Thyroid gland (tissue), 4 donors: ENCODE measurements at places on chromosomes 6 and 20. TPM values are rescaled to one million over a fixed set of nuclear protein-coding genes. Genes with fewer than 3 reads are reported as not detected.

Gene BPIFB3
- not detected for total RNA-seq

DNA sequence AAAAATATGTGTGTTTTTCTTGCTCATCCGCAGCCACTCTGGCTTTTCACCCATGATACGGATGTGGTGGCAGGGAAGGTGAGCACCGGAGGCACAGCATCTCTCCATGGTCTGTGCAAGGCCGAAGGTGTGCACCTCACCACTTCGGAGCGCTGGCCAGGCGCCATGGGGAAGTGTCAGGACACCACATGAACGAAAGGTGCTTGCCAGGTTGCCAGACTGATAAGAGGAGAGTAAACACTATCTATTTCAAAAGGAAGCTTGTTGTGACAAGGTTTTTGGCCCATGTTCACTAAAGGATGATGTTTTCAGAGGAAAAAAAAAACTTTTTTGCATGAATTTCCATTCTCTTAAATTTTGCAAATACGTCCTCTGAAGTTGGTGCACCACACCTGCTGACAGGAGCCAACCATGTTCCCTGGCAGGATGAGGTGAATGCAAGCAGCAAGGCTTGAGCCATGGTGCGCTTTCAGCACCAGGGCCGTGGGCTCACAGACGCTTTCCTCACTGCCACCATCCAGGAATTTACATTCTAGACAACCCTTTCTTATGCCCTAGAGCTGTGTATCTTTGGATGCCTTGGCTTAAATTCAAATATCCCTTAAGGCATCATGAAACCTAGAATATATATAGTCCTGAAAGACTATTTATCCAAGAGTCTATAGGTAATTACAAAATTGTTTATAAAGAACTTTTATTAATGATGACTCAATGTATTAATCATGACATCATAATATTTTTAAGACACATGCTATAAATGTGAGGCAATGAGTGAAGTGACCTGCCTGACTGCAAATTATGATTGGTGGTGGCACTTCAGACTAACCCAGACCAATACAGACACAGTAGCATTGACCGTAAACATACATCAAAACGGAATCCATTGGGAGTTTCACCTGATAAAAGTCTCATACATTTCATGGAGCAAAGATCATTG lies 234.5 kb downstream of the TFAP2A start:
- no peaks in the 10 kb centered on the region for H3K4me1 ChIP-seq
- H3K4me3 ChIP-seq: no peak overlapping the region
- no peak for DNase-seq
- no peak overlapping the region for H3K27ac ChIP-seq
- H3K27me3 ChIP-seq: no peaks in the 10 kb centered on the region

Gene RGS17
- total RNA-seq: 18.6 TPM

DNA sequence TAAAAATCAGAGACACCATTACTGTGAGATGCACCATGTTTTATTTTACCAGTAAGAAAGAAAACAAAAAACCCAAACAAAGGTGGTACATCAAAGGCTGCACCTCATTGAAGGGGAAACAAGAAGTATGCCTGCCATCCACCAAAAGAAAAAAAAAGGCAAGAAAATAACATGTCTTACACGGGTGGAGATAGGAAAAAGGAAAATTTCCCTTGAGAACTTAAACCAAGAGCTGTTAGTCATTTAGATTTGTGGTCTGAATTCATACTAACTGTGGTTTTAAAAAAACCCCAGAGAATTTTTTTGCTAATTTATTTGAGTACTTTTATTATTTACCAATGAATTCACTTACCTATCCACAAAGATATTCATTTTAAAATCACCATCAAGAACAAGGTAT lies 144.0 kb downstream of the LRRC1 start:
- H3K27me3 ChIP-seq: no peaks in the 10 kb centered on the region
- no peak for DNase-seq
- H3K36me3 ChIP-seq: no peaks in the 10 kb centered on the region
- no peak overlapping the region for H3K4me3 ChIP-seq

Gene TMEM74B
- 2.1 TPM for total RNA-seq

DNA sequence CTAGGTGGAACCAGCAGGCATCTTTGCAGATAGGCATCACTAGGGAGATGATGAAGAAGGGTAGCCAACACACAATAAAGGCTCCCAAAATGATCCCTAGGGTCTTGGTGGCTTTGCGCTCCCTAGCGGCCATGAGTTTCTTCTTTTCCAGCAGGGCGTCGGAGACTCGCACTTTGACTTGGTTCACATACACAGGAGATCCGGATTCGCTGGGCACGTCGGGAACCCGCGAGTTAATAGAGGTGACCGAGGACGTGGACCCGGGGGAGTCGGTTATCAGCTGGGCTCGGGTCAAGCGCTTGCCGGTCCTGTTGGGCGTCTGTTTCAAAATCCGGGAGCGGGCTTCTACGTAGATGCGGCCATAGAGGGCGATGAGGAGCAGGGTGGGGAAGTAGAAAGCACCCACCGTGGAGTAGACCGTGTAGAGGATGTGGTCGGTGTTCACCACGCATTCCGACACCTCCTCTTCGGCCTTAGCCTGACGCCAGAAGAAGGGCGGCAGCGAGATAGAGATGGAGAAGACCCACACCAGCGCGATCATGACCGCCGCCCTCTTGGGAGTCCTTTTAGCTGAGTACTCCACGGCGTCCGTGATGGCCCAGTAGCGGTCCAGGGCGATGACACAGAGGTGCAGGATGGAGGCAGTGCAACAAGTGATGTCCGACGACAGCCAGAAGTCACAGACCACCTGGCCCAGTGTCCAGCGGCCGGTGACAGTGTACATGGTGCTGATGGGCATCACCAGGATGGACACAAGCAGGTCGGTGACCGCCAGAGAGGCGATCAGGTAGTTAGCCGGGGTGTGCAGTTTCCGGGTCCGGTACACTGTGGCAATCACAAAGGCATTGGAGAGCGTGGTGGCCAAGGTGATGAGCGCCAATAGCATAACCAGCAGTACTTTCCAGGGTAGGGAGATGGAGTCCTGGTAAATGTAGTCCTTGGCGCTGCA lies 658 bp downstream of the HTR1B start:
- H3K4me3 ChIP-seq: no peak overlapping the region
- DNase-seq: no peak
- H3K27ac ChIP-seq: no peak overlapping the region
- H3K4me1 ChIP-seq: peaks cover 8% of the 10 kb centered on the region

GRCh38 chr20:4076671-4077070 lies 61.3 kb upstream of the RNF24 start:
- no peak for DNase-seq
- H3K27me3 ChIP-seq: no peaks in the 10 kb centered on the region
- H3K36me3 ChIP-seq: no peaks in the 10 kb centered on the region
- H3K4me1 ChIP-seq: no peaks in the 10 kb centered on the region
- H3K27ac ChIP-seq: no peak overlapping the region

- no peaks in the 10 kb centered on the region for H3K4me1 ChIP-seq
- H3K27me3 ChIP-seq: no peaks in the 10 kb centered on the region
- H3K36me3 ChIP-seq: no peaks in the 10 kb centered on the region
- DNase-seq: no peak
- no peak overlapping the region for H3K4me3 ChIP-seq
- no peak overlapping the region for H3K27ac ChIP-seq
Observed at GRCh38 chr20:41631826-41632225, 13.6 kb upstream of the CHD6 start.

- peaks cover 15% of the 10 kb centered on the region for H3K27me3 ChIP-seq
- no peaks in the 10 kb centered on the region for H3K4me1 ChIP-seq
- no peak for DNase-seq
- H3K36me3 ChIP-seq: no peaks in the 10 kb centered on the region
Observed at GRCh38 chr6:30480536-30481156, 8.7 kb upstream of the HLA-E start.

GRCh38 chr6:165448210-165448609 lies 138.8 kb upstream of the C6orf118 start:
- no peaks in the 10 kb centered on the region for H3K36me3 ChIP-seq
- H3K27me3 ChIP-seq: no peaks in the 10 kb centered on the region
- H3K27ac ChIP-seq: no peak overlapping the region
- H3K4me3 ChIP-seq: no peak overlapping the region
- peaks cover 3% of the 10 kb centered on the region for H3K4me1 ChIP-seq

DNA sequence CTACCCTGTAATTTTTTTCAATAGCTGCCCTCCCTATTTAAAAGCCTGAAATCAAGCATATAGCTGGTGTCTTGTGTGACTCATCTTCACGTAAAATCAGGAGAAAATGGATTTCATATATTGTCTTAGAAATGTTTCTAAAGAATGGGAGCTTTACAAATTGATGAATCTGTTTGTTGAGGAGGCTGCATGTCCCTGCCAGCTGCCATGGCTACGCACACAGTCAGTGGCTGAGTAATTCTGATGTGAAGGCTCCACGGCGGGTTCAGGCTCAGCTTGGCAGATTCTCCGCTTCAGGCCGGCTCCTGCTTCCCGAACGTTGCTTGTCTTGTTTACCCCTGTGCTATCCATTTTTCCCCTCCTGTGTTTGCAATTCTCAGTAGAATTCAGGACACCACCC lies 82.8 kb downstream of the CCDC170 start:
- no peak overlapping the region for H3K27ac ChIP-seq
- no peaks in the 10 kb centered on the region for H3K27me3 ChIP-seq
- no peaks in the 10 kb centered on the region for H3K4me1 ChIP-seq
- no peak for DNase-seq
- H3K36me3 ChIP-seq: no peaks in the 10 kb centered on the region

DNA sequence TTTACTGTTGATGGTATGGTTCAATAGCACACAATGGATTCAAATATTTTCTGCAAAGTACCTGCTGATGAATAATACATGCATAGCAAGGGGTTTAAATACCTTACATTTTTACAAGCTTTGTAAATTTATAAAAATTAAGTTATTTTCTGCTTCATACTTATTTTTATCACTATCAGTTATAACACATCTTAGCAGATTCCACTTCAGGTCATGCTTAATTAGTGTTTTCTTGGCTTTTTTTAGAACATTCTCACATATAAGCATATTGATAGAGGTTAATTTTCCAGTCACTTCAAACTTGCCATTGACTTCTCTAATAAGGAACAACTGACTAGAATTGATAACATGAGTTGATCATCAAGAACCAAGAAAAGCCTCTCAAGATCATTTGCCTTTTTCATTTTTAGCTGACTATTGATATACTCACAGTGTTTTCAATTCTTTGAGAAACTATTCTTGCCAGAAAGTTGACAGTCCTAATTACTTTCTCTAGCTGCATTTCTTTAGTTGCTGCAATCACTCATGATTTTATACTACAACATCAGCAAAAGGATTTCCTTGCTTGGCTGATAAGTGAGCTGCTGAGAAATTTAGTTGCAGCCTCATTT lies 25.8 kb downstream of the PTCHD4 start:
- no peaks in the 10 kb centered on the region for H3K4me1 ChIP-seq
- H3K4me3 ChIP-seq: no peak overlapping the region
- H3K27ac ChIP-seq: no peak overlapping the region
- H3K36me3 ChIP-seq: no peaks in the 10 kb centered on the region

DNA sequence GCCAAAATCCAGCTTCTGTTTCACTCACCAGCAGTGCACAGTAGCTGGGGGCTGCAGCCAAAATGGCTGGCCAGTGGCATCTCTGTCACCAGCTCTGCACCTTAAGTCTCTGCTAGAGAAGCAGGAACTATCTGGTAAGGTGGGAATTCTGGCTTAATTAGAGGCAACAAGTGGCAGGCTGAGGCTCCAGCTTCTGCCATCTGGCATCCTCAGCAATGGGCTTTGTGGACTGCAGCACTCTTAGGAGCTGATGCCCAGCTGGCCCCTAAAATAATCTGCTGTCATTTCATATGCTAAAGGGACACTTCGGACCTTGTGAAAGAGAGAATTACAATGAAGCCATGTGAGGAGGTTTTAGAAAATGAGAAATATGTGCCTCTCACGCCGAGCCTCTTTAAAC lies 4.6 kb upstream of the CLDN20 start:
- no peak overlapping the region for H3K4me3 ChIP-seq
- H3K4me1 ChIP-seq: peaks cover 6% of the 10 kb centered on the region
- H3K27ac ChIP-seq: no peak overlapping the region
- no peaks in the 10 kb centered on the region for H3K27me3 ChIP-seq
- H3K36me3 ChIP-seq: peaks cover 15% of the 10 kb centered on the region
- no peak for DNase-seq

Gene SLC22A16
- 0.27 TPM for total RNA-seq

- H3K4me1 ChIP-seq: peaks cover 20% of the 10 kb centered on the region
- no peaks in the 10 kb centered on the region for H3K27me3 ChIP-seq
- no peak overlapping the region for H3K4me3 ChIP-seq
- no peaks in the 10 kb centered on the region for H3K36me3 ChIP-seq
Observed at GRCh38 chr6:10522929-10523573, 1.9 kb downstream of the GCNT2 start.

Gene BTNL2
- not detected for total RNA-seq

DNA sequence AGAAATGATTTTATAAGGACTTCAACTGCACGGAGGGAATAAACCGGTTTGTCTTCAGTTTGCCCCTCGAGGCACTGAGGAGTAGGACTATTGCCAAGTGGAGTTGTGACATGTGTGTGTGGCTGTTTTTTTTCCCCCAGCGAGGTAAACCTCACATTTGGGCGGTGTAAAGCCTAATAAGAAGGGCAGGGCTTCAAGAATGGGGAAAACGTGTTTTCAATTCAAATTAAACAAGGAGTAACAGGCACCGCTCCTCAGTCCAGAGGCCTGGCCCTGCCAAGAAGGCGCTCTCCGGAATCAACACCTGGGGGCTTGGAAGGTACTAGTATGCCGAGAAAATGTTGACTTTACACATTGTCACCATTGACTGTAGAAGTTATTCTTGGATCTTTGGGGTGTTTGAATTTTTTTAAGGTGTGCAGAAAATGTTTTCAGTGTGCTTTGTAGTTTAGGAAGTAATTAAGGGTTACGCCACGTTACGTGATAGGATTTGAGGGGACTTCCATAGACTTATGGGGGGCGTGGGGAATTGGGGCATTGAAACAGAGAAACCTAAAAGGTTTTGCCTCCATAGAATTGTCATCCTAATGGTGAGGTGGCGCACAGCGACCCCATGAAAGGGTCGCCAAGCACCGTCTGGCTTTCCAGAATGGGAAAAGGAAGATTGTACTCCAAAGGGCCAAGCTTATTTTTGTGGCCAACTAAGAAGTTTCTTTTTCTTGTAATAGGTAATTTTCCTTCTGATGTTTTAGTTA lies 791 bp downstream of the ADGRG6 start:
- H3K27me3 ChIP-seq: no peaks in the 10 kb centered on the region
- H3K4me3 ChIP-seq: no peak overlapping the region
- H3K4me1 ChIP-seq: peaks cover 7% of the 10 kb centered on the region
- no peak overlapping the region for H3K27ac ChIP-seq
- no peaks in the 10 kb centered on the region for H3K36me3 ChIP-seq
- DNase-seq: no peak

- peaks cover 36% of the 10 kb centered on the region for H3K4me1 ChIP-seq
- H3K36me3 ChIP-seq: no peaks in the 10 kb centered on the region
- H3K27ac ChIP-seq: peak overlapping the region; percentile 72
- H3K4me3 ChIP-seq: peak overlapping the region; percentile 38
- no peaks in the 10 kb centered on the region for H3K27me3 ChIP-seq
Observed at GRCh38 chr6:106097411-106098231, 11.5 kb downstream of the PRDM1 start.

Gene DNAH8
- total RNA-seq: 4.8 TPM

Gene MAP7
- 32.0 TPM for total RNA-seq

GRCh38 chr20:43744966-43745730 lies 18.3 kb upstream of the GTSF1L start:
- DNase-seq: no peak
- no peaks in the 10 kb centered on the region for H3K27me3 ChIP-seq
- H3K36me3 ChIP-seq: no peaks in the 10 kb centered on the region
- H3K4me1 ChIP-seq: no peaks in the 10 kb centered on the region
- no peak overlapping the region for H3K4me3 ChIP-seq

GRCh38 chr6:140209775-140210174 lies 835.3 kb upstream of the CITED2 start:
- no peak overlapping the region for H3K27ac ChIP-seq
- DNase-seq: no peak
- no peaks in the 10 kb centered on the region for H3K4me1 ChIP-seq
- H3K4me3 ChIP-seq: no peak overlapping the region
